ENCODE measurements at places on chromosomes 1 and 21.

DNA sequence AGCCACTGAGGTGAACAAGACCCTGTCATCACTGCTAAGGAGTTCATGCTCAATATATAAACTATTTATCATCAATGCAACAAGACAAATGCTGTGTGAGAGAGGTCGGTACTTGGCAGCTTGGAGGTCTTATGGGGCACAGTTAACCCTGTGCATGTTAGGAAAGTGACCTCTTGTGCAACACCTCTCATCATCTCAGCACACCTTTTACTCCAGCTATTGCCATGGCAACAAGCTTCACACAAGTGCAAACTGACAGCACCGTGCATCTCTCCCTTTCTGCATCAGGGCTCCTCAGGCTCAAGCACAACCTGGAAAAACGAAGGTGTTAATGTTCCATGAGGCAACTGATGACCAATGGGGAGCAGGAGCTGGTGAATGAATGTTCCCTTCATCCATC, 14.7 kb upstream of the MYSM1 start:
- no peak for DNase-seq

GRCh38 chr1:153364766-153365666, 7.4 kb downstream of the S100A9 start:
- no peak for DNase-seq

GRCh38 chr1:98817821-98818220, 156.3 kb downstream of the SNX7 start:
- no peak for DNase-seq

GRCh38 chr1:242245255-242245654, 246.4 kb upstream of the MAP1LC3C start:
- no peak for DNase-seq

GRCh38 chr1:227465256-227465655, 98.1 kb upstream of the ZNF678 start:
- no peak for DNase-seq

GRCh38 chr1:37474697-37475379, 458 bp downstream of the ZC3H12A start:
- no peak for DNase-seq

GRCh38 chr1:158694596-158694995, 5.9 kb downstream of the OR6K2 start:
- no peak for DNase-seq

DNA sequence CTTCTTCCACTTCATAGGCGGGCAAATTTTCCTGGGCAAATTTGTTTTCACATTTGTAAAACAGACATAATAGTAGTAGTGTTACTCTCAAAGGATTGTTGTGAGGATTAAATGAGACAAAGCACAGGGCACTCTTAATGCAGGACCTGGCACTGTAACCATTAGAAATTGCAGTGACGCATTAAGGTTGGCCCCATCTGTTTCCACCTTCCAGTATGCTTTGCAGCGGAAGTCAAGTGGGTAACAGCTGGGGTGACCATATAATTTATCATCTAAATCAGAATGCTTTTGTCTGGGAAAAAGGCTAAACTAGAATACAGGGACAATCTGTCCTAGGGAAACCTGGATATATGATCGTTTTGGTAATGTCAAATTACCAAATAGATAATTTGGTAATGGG, 132.5 kb upstream of the CACHD1 start:
- no peak for DNase-seq

- DNase-seq, result no peak
Observed at GRCh38 chr1:30539884-30540283, 183.5 kb downstream of the MATN1 start.

DNA sequence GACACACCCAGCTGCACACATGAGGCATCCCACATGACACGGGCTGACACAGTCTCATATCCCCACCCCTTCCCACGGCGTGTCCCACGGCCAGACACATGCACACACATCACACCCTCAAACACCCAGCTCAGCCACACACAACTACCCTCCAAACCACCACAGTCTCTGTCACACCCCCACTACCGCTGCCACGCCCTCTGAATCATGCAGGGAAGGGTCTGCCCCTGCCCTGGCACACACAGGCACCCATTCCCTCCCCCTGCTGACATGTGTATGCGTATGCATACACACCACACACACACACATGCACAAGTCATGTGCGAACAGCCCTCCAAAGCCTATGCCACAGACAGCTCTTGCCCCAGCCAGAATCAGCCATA, 22.6 kb downstream of the PODN start:
- no peak for DNase-seq

DNA sequence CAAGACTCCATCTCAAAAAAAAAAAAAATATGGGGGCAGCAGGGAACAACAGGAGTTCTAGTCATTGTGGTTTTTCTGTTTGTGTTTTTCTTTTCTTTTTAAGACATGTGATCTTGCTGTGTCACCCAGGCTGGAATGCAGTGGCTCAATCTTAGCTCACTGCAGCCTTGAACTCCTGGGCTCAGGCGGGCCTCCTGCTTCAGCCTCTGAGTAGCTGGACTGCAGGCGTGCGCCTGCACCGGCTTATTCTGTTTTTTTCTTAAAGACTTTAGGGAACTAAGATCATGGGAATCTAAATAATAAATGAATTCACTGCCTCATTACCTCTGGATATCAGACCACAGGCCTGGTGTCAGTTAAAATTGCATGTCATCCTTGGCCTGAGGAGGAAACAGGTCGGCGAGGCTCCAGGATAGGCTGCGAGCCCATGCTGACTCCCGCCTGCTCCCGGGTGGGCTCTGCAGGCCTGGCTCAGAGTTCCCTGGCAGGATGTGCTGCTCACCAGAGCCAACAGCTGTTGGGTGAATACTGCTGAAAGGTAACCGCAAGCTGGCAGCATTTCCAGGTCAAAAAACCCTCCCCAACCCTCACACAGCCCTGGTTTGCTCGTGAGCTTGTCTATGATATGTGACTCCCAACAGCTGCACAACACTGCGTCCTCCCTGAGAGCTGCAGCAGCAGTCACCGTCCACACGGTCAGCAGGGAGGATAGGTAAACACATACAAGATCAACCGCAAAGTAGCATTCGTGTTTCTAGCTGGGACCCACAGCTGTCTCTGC, 58.1 kb downstream of the SCCPDH start:
- DNase-seq, result no peak

DNA sequence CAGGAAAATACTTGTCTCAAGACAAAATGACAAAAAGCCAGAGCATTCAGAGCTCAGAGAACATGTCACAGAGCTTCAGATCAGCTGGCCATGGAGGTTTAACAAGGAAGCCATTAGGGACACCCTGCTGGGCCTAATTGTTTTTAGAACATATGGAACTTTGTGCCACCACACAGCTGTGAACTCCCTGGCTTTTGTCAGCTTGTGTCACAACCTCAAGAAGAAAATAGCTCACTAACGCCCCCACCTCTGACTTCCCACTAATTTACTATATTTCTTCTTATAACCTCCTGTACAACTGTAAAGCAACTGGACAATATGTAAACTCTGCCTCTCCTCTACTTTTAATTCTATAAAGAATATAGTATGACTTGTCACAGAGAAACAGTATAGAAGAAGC, 21.0 kb upstream of the TDRD10 start:
- DNase-seq, result no peak

- DNase-seq, result no peak
Observed at GRCh38 chr1:207188901-207189300, 84.9 kb downstream of the C4BPA start.

Measured in stimulated activated CD4-positive, alpha-beta T cell treated with anti-CD3 and anti-CD28 coated beads, Interleukin-15, amount 100 ng/mL, for 48 hours (primary cell).